ENCODE measurements at places on chromosomes 1 and 21.

- DNase-seq: no peak
Measured at GRCh38 chr1:23102289-23102688, 66.4 kb downstream of the LUZP1 start.

- no peak for DNase-seq
Measured at GRCh38 chr1:219751870-219752507, 139.1 kb upstream of the ZC3H11B start.

DNA sequence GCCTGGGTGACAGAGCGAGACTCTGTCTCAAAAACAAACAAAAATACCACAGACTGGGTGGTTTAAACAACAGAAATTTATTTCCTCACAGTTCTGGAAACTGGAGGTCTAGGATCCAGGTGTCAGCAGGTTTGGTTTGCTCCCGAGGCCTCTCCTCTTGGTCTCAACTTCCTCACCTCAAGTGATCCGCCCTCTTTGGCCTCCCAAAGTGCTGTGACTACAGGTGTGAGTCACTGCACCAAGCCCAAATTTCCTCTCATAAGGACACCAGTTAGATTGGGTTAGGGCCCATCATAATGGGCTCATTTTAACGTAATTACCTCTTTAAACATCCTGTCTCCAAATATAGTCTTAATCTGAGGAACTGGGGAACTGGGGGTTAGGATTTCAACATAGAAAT lies 35.5 kb downstream of the MFSD2A start:
- no peak for DNase-seq

DNA sequence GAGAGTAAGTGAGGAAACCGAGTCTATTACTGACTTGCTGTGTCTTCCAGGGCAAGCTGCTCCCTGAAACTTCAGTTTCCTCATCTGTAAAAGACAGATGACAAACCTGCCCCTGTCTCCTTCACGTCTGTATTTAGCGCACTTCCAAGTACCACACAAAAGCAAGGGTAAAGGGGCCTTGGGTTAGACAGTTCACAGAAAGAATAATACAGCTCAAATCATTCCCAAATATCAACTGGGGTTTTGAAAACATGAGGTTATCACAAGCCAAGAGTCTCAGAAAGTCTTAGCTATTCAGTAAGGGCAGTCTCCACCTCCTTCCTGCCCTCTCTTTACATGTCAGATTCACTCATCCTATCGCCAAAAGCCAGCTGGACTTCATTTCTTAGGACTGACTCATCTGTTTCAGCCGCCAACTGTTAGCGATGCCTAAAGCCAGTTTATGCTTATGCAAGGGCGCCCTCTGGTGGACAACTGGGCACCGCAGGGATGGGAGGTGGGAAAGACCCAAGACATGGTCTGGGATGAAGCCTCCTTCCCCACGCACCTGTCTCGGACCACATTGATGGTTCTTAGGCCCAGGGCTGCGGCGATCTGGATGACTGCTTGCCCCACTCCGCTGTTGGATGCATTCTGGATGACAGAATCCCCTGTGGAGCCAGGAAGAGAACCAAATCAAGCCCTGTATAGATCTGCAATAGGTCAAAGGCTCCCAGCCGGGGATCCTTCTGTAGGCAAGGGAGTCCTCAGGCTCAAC lies 21.1 kb upstream of the SRSF4 start:
- peak; percentile 86 for DNase-seq

- DNase-seq: no peak
Measured at GRCh38 chr1:46369542-46370213, 24.4 kb upstream of the FAAH start.

GRCh38 chr1:45010855-45011811 lies at the start of gene HECTD3:
HECTD3 (minus strand) TSS chr1:45011324; CDS start chr1:45011257, 67 bp downstream.
- peak; percentile 44 for DNase-seq

DNA sequence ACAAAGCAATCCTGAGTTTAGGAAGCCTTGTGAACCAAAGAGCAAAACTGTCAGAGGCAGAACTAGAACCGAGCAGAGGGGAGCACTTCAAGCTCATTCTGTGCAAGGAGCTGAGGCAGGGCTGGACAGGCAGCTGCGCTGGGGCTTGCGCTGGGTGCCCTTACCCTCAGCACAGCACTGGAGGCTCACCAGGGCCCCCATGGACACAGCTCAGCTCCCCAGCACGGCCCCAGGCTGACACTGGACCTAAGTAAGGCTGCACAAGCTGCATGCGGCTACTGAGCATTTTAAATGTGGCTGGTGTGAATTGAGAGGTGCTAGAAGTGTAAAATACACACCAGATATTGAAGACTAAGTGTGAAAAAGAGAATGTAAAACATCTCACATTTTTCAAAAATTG lies 22.1 kb downstream of the TMEM63A start:
- no peak for DNase-seq

GRCh38 chr1:114490274-114490693 lies 20.7 kb downstream of the TRIM33 start:
- no peak for DNase-seq

DNA sequence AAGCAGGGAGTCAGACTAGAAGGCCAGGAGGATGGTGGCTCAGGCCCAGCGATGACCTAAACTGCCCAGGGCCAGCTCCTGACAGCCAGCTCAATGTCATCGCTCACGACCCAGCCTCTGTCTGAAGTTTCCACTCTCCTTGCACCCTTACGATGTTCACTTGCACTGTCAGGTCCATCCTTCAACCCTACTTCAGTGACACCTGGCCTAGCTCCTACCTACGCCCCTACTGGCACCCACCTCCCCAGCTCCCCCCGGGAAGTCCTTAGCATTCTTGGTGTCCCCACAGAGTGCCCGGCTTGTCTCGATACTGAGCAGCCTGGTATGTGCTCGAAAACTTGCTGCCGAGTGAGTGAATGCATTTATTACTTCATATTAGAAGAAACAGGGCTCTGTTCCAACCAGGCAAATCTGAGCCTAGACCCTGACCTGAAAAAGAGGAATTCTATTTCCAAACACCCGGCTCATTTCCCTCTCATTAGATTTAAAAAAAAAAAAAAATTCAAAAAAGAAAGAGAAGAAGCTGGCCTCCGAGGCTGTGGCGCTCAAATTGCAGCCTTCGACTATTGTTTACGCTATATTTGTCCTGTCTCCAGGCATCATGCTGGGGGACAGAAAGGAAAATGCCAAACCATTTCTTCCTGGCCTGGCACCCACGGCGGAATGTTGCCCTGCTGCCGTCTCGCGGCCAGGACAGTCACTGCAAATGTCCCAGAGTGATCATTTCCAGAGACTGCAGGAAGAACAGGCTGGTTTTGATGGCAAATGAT lies 29.8 kb upstream of the LRRC38 start:
- no peak for DNase-seq

DNA sequence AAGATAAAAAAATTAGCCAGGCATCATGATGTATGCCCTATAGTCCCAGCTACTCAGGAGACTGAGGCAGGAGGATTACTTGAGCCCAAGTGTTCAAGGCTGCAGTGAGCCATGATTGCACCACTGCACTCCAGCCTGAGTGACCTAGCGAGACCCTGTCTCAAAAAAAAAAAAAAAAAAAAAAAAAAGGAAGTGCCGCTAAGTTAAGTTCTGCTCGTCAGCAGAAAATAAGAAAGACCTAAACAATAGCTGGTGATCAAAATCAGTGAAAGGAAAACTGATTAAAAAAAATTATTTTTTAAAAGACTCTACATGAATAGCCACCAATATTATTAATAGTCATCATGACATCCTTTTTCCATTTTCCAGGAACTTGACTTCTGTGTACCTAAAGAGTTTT lies 44.2 kb upstream of the MTR start:
- no peak for DNase-seq

GRCh38 chr1:26797627-26798026 lies 9.9 kb downstream of the PIGV start:
- DNase-seq: no peak

- no peak for DNase-seq
Measured at GRCh38 chr1:186806477-186806876, 22.3 kb upstream of the PLA2G4A start.

DNA sequence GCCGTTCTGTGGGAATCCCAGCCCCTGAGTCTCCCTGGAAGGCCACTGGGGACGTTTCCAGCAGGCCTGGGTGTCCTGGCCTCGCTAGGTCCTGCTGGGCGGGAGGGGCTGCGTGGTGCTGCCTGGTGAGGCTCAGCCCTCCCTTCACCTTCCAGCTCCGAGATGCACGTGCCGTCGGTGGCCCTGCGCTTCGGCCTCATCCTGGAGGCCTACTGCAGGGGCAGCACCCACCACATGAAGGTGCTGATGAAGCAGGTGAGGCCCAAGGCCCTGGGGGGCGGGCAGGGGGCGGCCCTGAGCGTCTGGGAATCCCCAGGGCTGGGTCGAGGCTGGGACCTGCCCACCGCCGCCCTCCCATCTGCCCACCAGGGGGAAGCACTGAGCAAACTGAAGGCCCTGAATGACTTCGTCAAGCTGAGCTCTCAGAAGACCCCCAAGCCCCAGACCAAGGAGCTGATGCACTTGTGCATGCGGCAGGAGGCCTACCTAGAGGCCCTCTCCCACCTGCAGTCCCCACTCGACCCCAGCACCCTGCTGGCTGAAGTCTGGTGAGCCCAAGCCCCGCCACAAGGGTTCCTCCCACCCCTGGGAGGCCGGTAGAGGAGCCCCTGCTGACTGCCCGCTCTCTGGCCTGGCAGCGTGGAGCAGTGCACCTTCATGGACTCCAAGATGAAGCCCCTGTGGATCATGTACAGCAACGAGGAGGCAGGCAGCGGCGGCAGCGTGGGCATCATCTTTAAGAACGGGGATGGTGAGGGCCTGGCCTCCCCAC lies 70.3 kb downstream of the PIK3CD start:
- peak; percentile 94 for DNase-seq

- DNase-seq: no peak
Measured at GRCh38 chr21:14673649-14674048, 127.5 kb upstream of the SAMSN1 start.

DNA sequence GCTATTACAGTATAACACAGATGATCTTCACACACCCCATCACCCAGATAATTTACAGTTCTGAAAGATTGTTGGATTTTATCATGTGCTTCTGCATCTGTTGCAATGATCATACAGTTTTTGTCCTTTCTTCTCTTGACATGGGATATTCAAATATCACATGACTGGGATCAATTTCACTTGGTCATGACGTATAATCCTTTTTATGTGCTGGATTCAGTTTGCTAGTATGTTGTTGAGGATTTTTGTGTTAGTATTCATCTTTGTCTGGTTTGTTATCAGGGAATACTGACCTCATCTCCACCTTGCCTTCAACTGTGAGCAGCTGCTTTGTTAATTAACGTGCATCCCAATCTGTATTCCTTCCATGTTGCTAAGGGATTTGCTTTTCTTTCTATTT lies 44.7 kb upstream of the DISC1 start:
- no peak for DNase-seq

DNA sequence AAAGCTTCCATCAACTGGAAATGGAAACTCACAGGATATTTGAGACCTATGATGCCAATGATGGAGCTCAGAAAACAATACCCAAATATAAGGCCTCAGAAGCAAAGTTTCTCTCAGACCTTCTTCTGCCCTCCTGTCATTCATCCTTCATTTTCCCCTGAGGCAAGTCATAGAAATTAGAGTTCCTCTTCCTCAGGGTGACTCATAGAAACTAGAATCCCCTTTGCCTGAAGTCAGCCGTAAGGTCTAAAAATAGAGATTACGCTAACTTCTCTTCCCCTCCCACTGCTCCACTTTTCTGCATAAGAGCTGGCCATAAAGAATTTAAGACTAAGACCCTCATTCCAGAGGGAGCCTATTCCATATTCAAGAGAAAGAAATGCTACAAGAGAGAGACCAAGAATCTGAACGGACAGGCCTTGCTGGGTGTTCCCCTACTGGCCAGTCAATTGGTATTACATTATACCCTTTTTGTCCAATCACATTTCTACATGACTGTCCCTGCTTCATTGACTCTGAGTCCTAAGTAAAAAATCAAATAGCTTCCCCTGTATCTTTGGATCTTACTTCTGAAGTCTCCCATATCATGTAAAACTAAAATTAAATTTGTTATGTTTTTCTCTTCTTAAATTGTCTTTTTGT lies 994.9 kb downstream of the ADGRL2 start:
- no peak for DNase-seq

GRCh38 chr1:167499664-167500101 lies 18.6 kb downstream of the CD247 start:
- DNase-seq: no peak

Data from naive thymus-derived CD8-positive, alpha-beta T cell (primary cell).